ENCODE measurements at places on chromosomes 5 and 9. TPM values are rescaled to one million over a fixed set of nuclear protein-coding genes. Genes with fewer than 3 reads are reported as not detected.

The ADAMTS12 gene
- polyA plus RNA-seq, result 13.5 TPM

GRCh38 chr5:177403102-177403791 lies 2.8 kb upstream of the PFN3 start:
- no peak for DNase-seq

The MEIKIN gene
- polyA plus RNA-seq, result not detected

DNA sequence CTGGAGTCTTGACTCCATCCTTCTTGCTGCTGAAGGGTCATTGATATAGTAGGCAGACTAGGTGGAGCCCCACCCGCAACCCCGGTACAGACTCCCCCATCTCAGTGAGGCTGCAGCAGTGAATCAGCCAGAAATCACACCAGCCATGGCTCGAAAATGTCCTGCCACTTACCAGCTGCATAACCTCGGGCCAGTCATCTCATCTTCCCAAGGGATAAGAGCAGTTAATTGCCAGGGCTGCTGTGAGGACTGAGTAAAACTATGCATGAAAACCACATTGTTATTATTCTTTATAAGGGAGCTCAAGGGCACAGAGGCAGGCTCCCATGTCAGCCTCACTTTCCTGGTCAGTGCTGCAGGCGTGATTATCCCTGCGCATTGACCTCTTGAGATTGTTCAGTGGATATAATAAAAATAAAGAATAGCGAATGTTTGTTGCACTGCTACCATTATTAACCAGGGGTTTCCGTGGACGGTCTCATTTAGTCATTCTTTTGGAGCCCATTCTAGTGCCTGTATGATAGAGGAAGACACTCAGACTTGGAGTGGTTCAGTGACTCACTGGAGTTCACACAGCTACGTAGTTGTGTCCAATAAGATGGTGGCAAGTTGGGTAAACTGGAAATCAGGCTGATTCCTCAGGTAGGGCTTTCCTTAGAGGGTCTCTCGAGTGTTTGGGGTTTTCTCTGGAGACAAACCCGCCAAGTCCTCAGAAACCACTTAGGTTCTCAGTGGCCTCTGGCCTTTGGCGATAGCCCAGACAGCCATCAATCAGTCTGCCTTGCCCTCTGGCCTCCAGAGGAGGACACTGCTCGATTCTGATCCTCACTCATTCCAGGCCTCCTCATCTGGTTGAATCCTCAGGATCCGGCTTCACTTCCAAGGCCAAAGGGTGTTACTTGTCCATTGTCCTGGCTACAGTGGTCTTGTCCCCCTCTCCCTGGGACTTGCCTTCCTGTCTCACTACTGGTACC lies 39.9 kb downstream of the COL15A1 start:
- DNase-seq, result no peak

- DNase-seq, result no peak
Observed at GRCh38 chr5:119255571-119256356, 100.1 kb upstream of the TNFAIP8 start.

- no peak for DNase-seq
Observed at GRCh38 chr9:86655147-86655546, 292.2 kb downstream of the GAS1 start.

DNA sequence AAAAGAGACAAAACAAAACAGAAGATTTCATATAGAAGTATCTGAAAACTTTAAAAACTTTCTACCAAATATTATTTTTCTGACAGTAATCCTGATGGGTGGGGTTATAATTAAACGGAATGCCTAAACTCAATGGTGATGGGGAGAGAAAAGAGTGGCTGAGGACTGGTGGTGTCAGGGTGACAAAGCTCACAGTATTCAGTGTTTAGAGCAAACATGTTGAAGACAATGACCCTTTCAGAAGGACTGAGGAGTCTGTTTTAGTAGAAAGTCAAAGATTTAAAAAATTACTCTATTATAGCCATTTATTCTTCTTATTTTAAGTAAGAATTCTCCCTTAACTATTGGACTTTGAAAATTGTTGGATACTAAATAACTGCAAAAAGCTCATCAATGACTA lies 1144.0 kb downstream of the TAF11L14 start:
- DNase-seq, result no peak

GRCh38 chr5:120365656-120366446 lies 98.2 kb upstream of the PRR16 start:
- no peak for DNase-seq
